AG04450 (cell line): ENCODE measurements at places on chromosomes 7 and 10. TPM values are rescaled to one million over a fixed set of nuclear protein-coding genes. Genes with fewer than 3 reads are reported as not detected.
A peak's percentile ranks its signal among the peaks of the same experiment; 100 is the strongest.

The NUDT5 gene
- 110 and 121 TPM in 2 replicates for polyA plus RNA-seq

The RPEL1 gene
- 0.15 and 0.20 TPM in 2 replicates for polyA plus RNA-seq

The SPDYE16 gene
- polyA plus RNA-seq, result not detected in 2 replicates

The SFMBT2 gene
- 1.3 and 1.4 TPM in 2 replicates for polyA plus RNA-seq

The CACNB2 gene
- 0.76 and 0.93 TPM in 2 replicates for polyA plus RNA-seq

GRCh38 chr10:123769647-123770046 lies 103.5 kb downstream of the GPR26 start:
- DNase-seq, result no peak

DNA sequence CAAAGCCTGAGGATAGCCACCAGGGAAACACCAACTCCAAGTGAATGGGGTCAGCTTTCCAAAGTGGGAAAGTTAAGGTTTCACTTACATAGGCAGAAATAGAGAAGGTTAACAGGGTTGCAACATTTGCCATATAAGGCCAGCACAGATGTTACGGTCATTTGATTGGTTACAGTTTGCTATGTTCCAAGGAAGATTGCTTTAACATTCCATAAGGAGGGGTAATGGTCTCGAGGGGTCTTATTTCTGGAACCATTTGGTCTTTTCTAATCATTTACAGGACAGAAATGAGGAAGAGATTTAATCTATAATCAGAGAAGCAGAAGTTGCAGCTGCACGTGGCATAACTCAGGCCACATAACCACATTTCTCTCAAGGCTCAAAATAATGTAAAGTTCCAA lies 679.4 kb upstream of the C7orf33 start:
- DNase-seq, result no peak

DNA sequence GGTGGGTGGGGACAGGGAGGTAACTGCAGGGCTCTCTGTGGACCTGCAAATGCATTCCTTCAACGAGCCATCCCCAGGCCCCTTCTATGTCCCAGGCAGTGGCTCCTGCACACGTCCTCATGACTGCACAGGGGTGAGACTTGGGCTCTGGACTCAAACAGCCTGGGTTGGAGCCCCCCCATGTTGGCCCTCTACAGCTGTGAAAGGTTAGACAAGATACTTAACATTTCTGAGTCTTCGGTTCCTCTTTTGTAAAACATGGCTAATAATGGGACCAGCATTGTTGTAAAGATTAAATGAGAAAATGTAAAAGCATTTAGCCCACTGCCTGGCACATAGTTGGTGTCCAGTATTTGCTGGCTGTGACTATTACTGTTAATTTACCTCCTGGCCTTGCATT lies 41.8 kb downstream of the CHST3 start:
- DNase-seq, result no peak

DNA sequence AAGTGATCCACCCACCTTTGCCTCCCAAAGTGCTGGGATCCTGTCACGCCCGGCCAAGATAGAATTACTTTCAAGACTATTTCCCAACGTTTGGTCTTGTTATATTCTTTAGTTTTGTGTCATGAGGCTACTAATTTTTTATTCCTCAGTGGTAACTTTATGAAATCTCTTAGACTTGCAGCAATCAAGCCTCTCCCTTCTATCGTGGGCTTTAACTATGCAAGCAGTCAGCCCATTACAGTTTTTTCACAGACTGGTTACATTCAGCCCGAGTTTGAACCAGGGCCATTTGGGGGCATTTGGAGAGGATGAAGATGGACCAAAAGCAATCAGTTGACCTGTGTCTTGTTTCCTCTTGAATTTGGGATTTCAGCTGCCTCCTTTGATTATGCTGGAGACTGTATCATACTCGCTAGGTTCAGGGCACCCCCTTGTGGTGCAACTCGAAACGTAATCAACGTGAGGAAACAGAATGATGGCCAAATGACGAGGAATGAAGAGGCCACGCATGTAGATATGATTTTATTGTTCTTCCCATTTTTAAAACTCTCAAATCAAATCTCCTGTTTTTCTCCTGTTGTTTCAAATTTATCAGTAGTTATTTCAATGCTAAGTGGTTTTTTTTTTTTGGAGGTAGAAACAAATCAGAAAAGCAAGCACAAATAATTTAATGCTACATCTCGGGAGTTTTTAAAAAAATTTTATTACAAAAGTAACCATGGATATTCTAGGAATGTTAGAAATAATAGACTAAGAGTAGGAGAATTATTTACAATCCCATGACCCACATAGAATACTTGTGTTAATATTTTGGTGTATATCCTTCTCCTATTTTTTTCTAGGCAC lies 151.6 kb downstream of the KIAA1217 start:
- peak; percentile 49 for DNase-seq

- no peak for DNase-seq
Measured at GRCh38 chr7:44097064-44097932, 6.8 kb upstream of the AEBP1 start.

- peak; percentile 8 for DNase-seq
Measured at GRCh38 chr7:20064974-20065862, 152.0 kb downstream of the MACC1 start.

GRCh38 chr10:69838853-69839252 lies 37.1 kb downstream of the COL13A1 start:
- no peak for DNase-seq

DNA sequence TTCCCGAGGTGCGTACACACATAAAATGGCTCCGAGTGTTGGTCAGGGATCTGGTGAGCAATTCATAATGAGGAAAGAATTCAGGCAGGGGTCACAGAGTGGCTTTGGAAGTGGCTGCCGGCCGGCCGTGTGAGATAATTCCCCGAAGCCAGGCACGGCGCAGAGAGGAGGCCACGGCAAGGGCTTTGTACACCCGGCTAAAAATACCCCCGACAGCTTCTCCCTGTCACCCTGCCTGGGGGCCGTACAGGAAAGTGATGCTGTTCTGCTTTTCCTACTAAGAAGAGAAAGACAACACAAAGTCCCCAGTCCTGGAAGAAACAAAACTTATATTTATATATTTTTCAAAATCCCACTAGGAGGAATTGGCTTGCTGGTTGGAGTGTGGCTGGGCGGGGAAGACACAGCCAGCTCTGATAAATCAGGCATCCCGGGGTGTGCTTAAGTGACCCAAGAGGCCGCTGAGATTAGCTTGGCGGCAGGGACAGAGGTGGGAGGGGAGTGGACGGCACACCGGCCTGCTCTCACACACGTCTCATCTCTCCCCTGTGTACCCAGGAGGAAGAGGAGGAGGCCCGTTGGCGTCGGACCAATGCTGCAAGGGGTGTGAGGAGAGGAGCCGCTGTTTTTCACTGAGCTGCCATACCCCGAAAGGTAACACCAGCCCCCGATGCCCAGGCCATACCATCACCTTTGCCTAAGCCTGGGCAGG lies 70.5 kb downstream of the ZMIZ1 start:
- peak; percentile 83 for DNase-seq

- DNase-seq, result no peak
Measured at GRCh38 chr7:71326595-71326994, 194.7 kb downstream of the GALNT17 start.

GRCh38 chr7:98280296-98280695 lies 1.2 kb upstream of the BRI3 start:
- no peak for DNase-seq

DNA sequence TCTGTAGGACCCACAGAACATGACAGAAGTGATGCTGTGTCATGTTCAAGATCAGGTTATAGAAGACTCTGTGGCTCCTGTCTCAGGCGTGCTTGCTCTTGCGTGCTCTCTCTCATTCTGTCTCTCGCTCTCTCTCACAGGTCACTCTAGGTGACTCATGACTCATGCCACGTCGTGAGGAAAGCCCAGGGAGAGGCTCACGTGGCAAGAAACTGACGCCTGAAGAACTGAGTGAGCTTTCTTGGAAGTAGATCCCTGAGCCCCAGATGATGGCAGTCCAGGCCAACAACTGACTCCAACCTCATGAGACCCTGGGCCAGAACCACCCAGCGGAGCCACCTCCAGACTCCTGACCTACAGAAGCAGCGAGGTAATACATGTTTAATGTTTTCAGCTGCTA lies 103.3 kb downstream of the DNMBP start:
- peak; percentile 93 for DNase-seq

- no peak for DNase-seq
Measured at GRCh38 chr10:62112300-62112699, 156.3 kb downstream of the RTKN2 start.

DNA sequence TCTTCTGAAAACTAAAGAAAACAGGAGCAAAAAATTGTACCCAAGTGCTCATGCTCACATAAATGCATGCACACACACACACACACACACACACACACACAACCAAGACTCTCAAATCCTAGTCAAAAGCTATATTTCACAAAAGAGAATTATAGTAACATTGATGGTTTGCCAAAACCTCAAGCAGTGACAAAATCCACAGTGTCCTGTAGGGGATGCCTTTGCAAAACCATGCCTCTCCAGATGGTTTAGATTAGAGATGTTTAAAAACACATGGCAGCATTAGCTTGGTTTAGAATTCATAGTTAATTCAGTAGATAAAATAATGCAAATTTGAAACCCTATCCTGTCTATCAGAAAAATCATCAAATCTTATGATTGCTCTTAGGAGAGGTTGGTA lies 232.2 kb downstream of the DYNC1I1 start:
- no peak for DNase-seq

DNA sequence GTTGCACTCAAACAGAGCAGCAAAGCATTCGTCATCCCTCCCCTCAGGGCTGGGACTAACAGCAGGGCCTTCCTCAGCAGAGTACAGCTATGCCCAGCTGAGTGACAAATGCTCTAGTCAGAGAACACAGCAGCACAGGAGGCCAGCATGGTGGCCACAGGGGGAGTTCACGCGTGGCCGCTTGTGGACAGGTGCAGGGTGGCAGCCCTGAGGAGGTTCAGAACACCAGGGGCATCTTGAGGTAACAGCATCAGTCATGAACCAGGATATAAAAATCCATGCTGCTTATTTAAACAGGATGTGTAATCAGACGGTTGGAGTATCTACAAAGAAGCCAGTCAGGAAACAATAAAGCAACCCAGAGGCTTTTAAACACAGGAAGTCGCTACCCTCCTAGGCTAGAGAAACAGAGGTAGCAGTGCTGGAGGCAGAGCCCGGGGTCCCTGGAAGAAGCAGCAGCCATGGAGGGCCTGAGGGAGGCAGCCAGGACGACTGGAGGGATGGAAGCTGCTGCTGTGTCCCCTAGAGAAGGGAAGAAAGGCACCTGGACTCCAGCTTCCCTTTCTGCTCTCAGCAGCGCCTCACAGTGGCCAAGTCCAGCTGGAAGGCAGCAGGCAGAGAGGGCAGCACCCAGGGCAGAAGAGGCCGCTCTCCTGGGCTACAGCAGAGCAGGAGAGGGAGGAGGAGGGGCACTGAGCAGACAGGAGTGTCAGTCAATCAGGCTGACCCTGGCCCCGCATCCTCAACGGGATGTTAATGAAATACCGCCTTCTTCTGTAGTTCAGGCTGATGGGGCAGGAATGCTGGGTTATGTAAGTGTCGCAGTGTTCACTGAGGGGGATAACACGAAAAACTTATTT lies 70.8 kb upstream of the UCN3 start:
- DNase-seq, result no peak

GRCh38 chr7:150346922-150347321 lies 5.5 kb upstream of the RARRES2 start:
- no peak for DNase-seq

GRCh38 chr10:850093-850492 lies 81.4 kb downstream of the LARP4B start:
- no peak for DNase-seq

GRCh38 chr10:82981137-82981723 lies 1106.2 kb downstream of the NRG3 start:
- peak; percentile 6 for DNase-seq

- no peak for DNase-seq
Measured at GRCh38 chr7:151742713-151743480, 134.0 kb downstream of the PRKAG2 start.

DNA sequence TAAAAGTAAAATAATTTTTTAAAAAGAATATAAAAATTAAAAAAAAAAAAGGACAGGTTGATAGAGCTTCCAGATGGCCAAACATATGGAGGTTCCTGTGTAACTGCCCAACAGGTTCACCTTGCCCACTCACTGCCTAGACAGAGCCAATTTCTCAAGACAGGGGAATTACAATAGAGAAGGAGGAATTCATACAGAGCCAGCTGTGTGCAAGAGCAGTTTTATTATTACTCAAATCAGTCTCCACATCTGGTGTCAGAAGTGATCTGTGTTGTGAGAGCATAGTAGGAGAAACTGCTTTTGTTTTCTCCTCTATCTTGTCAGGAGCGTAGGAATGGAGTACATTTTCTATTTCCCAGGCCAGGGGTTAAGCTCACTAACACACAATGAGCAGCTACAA lies 31.0 kb downstream of the C7orf33 start:
- DNase-seq, result no peak

DNA sequence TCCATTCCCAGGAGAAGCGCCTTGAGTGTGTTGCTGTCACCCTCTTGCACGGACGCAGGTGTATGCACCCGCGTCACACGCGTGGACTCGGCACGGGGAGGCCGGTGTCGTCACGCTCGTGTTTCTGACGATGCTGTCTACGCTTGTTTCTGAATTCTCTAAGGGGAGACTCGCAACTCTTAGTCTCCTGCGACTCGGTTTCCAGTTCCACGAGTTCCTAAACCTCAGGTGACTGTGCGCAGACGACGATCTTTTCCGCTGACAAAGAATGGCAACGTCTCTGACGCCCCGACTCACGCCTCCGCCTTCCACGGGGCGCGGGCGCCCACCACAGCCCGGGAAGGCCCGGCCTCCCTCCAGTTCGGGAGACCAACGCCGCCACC lies 579 bp downstream of the IDI1 start:
- no peak for DNase-seq

DNA sequence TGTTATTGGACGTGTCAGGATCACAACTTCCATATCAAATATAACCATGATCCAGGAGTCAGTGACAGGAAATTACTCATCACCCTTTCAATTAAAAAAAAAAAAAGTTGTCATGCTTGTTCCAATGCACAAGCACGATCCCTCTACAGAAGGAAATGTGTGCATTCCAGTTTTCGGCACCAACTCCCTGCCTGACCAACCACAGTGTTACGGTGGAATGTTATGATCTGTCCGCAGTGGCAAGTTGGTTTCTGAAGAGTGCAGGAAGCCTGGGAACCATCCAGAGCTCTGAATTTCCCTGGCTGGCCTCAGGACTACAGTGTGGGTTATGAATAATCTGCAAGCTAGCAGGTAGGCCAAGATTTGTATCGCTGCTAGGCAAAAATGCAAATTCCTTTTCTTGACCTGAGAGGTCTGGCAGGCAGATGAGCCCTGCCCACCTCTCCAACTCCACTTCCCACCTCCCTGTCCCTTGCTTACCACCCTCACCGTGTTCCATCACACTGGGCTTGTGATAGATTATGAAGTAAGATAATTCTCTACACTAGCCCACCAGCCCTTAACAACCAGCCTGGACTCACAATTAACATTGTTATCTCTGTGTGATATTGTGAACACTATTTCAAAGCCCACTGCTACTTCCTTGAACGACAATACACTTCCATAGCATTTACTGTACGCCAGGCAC lies 20.4 kb downstream of the FRMPD2 start:
- no peak for DNase-seq

GRCh38 chr7:143248761-143249354 lies 14.4 kb upstream of the GSTK1 start:
- no peak for DNase-seq

- DNase-seq, result no peak
Measured at GRCh38 chr10:63976538-63976937, 455.3 kb downstream of the REEP3 start.
